ENCODE measurements at places on chromosomes 5 and 9.
A peak's percentile ranks its signal among the peaks of the same experiment; 100 is the strongest.

GRCh38 chr5:66307647-66308241 is 163.6 kb downstream of the SREK1 start:
- peak; percentile 36 for DNase-seq

GRCh38 chr5:38621840-38622437 is 65.5 kb upstream of the LIFR start:
- DNase-seq = no peak

DNA sequence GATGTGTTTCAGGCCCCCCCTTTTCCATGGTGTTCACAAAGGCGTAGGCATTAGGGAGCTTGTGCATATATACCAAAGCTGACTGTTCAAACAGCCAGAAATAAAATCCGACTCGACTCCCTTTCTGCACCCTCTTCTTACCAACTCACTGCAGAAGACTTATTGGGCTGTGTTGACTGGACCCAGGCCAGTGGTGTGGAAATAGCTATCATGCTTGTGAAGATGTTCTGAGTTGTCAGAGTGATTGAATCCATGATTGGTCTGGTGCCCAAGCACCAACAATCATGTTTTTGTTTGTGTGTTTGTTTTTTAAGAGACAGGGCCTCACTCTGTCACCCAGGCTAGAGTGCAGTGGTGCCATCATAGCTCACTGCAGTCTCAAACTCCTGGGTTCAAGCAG is 21.6 kb downstream of the TJP2 start:
- no peak for DNase-seq

GRCh38 chr9:111036946-111037345 is 1.3 kb downstream of the LPAR1 start:
- DNase-seq = no peak

- DNase-seq = no peak
These were observed 93.8 kb downstream of the NXNL2 start for GRCh38 chr9:88628811-88629210.

DNA sequence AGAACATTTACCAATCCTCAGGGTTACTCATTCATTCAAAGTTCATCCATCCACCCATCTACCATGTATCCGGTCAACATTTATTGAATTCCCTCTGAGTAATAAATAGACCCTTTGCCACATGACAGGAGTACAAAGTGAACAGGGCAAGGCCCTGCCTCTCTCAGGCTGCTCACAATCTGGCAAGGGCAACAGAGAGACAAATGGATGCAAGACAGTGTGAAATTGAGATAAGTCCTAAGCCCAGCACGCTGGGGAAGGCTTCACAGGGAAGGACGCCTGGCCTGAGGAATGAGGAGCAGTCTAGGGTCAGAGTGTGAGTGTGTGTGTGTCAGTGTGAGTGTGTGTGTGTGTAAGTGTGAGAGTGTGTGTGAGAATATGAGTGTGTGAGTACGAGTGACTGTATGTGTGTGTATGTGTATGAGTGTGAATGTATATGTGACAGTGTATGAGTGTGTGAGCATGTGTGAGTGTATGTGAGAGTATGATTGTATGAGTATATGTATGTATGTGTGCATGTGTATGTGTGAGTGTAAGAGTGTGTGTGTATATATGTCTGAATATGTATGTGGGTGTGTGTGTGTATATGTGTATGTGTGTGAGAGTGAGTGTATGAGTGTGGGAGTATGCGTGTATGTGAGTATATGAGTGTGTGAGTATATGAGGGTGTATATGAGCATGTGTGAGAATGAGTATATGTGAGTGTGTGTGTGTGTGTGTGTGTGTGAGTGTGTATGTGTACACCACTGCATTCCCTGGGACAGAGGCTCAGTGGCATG is 145.6 kb downstream of the FSTL4 start:
- no peak for DNase-seq

DNA sequence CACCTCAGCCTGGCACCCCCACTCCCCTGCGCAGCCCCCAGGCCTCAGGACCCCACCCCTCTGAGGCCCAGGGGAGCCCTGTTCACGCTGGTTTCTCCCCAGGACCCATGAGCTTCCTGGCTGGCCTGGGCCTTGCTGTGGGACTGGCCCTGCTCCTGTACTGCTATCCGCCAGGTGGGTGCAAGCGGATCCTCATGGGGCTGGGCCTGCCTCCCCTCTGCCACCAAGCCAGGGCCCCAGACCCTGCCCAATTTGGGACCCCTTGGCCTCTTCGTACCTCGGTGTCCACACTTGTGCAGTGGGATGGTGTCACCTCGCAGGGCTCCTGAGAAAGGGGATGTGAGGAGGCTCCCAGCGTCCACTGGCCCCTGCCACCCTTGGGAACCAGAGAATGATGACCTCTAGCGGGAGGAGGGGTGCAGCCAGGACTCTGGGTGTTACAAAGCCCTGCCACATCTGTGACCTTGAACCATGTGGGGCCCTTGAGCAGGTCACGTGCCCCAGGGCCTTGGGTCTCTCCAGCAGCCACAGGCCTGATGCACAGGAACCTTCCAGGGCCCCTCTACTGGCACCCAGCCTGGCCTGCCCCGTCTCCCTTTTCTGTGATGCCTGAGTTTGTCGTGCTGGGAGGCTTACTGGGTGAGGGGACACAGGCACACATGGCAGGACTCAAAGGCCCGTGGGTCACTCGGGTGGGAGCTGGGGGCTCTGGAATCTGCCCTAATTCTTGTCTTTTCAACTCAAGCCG is 16.3 kb downstream of the CARD19 start:
- no peak for DNase-seq

- no peak for DNase-seq
These were observed 11.9 kb downstream of the PDE6A start for GRCh38 chr5:149932445-149933350.

GRCh38 chr5:170509348-170509660 is 5.5 kb downstream of the KCNIP1 start:
- DNase-seq = no peak

GRCh38 chr5:147601652-147602051 is 91.8 kb upstream of the DPYSL3 start:
- DNase-seq = no peak

DNA sequence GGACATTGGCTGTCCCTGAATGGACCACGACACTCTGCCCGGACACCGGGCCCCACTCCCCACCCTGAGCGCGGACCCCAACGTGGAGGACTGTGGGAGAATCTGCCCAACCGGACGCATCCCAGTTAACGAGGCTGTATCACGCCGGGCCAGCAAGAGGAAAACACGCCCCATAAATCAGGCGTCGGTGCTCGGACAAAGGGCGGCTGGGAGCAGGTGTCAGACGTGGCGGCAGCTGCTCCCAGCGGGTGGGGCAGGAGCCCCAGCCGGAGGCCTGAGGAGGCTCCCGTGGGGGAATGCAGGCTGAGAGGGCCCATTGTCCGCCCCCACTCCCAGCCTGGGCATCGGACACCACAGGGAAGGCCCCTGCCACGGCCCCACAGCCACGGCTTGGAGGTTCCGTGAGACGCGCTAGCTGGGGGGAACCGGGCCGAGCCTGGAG is 19.2 kb downstream of the NOTCH1 start:
- DNase-seq = no peak

- DNase-seq = no peak
These were observed 1255.2 kb downstream of the EFNA5 start for GRCh38 chr5:106415541-106415940.

DNA sequence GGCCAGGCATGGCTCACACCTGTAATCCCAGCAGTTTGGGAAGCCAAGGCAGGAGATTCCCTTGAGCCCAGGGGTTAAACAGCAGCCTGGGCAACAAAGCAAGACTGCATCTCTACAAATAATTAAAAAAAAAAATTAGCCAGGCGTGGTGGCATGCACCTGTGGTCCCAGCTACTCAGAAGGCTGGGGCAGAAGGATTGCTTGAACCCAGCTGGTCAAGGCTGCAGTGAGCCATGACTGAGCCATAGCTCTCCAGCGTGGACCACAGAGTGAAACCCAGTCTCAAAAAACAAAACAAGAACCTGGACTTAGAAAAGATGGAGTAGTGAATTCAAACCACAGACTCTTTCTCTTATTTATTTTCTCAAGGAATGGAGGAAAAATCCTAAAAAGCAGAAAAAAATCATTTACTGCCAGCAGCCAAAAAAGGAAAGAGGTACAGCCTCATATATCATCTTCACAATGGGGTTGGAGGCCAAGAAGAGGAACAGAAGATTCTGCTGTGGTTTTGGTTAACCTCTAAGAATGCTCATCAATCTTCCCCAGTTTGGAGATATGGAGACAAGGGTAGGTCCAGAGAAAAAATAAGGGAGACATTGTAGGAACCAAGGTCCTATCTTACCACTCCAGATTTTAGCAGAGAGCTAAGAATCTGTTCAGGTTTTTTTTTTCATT is 40.0 kb upstream of the MYO10 start:
- no peak for DNase-seq

GRCh38 chr5:169164481-169164925 is 136.4 kb downstream of the SLIT3 start:
- no peak for DNase-seq

DNA sequence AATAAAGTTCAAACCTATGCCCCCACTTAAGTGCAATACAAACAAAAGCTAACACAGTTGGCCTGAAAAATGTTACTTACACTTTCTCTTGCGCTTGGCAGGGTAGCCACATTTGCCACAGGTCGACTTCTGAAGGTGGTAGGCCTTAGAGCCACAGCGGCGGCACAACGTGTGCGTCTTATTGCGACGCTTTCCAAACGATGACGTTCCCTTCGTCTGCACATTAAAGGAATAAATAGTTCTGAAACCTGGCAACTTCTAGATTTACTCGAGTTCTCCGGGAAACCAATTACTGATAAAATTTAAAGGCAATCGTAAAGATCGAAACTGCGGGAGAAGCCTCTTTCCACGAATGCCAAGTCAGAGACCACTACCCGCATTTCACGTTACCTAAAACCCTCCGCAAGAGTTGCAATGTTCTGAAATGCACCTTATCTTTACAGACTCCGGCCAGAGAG is 602 bp downstream of the RPL37 start:
- peak; percentile 75 for DNase-seq

GRCh38 chr9:113941056-113941455 is 64.9 kb downstream of the ZNF618 start:
- DNase-seq = no peak

GRCh38 chr5:112511920-112512319 is 92.8 kb upstream of the EPB41L4A start:
- no peak for DNase-seq

DNA sequence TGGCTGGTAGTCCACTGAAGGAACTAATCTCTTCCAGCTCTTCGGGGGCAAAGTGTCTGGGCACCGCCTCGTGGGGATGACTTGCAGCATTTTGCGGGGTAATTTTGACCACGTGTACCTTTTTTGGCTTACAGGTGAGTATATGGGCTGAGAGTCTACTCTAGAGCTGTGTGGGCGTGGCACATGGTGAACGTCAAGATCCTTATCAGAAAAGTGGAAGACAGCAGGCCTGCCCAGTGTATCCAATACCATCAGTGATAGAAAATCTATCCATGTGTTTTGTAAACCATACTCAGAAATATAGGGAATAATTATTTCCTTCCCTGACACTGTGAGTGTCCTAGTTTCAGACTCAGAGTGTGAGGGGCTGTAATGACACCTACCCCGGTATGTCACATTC is 148.5 kb downstream of the SLIT3 start:
- no peak for DNase-seq

GRCh38 chr9:107390778-107391177 is 98.8 kb downstream of the KLF4 start:
- DNase-seq = no peak

GRCh38 chr9:119544492-119544891 is 175.3 kb upstream of the BRINP1 start:
- no peak for DNase-seq

GRCh38 chr9:121233906-121234831 is 32.5 kb upstream of the RAB14 start:
- no peak for DNase-seq

GRCh38 chr5:164361986-164362385 is 856.6 kb downstream of the MAT2B start:
- DNase-seq = no peak

DNA sequence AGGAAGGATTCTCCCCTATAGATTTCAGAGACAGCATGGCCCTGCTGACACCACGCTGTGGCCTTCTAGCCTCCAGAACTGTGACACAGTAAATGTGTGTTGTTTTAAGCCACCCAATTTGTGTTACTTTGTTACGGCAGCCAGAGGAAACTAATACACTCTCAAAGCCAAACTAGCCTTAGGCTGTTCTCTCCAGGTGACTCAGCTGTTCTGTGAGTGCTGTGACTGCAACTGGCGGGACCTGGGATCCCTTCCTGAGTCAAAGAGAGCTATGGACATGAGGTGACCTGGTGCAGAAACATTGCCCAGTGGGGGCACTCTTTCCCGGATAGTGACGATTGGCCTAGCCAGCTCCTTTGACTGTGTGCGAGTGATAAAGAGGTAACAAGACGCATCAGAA is 14.0 kb upstream of the MLANA start:
- no peak for DNase-seq

DNA sequence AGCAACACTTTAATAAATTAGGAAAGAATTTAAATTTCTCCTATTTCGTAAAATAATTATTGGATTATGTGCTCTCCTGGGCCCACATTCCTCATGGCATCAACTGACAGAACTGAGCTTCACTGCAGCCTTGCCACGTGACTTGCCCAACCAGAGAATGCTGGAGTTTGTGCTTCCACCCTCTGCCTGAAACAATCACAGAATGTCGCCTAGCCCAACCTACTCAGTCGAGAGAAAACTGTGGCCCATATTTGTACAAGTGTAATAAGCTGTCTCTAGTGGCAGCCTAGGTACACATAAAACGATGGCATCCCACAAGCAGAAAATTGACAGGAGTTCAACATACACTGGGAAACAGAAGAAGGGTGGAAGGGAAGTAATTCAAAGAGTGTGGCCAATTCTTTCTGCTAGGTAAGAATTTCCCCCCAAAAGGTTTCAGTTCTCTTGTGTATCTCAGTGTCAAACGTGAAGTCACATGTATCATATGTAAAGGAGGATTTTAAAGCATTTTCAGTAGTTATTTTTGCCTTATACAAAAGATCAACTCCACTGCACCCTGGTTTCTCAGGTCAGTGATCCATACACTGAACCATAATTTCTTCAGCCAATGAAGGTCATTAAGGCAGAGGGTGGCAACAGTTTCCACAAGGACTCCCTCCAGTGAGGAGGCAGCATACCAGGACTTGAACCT is 41.7 kb downstream of the ZNF608 start:
- no peak for DNase-seq

GRCh38 chr9:72576087-72576486 is 54.7 kb downstream of the TMC1 start:
- no peak for DNase-seq

All from naive thymus-derived CD4-positive, alpha-beta T cell (primary cell).